ENCODE measurements at places on chromosomes 2 and 18.

DNA sequence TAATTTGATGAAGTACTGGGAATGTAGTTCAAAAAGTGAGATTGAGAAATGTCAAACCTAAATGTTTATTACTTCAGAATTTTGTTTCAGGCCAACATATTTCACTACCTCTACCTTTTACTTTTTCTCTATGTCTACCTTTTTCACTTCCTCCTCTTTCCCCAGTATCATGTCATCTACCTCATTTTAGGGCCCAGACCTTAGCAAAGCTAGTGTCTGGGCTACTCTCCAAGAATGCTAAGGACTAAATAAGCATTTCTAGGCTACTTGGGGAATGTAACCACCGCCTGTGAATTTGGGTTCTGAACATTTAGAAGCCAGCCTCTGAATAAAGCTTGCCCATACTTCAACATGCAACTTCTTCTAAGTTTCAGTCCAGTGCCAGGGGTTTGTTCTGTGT lies 330.4 kb downstream of the SLC4A3 start:
- no peak for DNase-seq

DNA sequence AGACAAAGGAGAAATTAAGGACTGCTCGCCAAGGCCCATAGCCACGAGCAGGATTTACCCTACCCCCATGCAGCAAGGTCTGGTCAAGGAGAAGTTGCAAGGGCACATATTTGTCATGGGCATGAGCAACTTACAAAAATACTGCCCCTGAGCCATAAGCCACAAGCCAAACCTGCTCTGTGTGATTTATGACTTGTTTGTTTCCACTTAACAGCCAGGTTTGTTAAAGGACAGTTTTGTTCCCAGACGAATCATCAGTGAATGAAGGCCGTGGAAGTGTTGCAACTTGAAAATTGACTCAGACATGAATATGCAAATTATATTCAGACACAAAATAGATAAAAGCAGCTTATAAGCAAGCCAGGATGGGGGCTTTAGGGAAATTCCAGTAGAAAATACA lies 31.3 kb upstream of the EVA1A start:
- DNase-seq = no peak

DNA sequence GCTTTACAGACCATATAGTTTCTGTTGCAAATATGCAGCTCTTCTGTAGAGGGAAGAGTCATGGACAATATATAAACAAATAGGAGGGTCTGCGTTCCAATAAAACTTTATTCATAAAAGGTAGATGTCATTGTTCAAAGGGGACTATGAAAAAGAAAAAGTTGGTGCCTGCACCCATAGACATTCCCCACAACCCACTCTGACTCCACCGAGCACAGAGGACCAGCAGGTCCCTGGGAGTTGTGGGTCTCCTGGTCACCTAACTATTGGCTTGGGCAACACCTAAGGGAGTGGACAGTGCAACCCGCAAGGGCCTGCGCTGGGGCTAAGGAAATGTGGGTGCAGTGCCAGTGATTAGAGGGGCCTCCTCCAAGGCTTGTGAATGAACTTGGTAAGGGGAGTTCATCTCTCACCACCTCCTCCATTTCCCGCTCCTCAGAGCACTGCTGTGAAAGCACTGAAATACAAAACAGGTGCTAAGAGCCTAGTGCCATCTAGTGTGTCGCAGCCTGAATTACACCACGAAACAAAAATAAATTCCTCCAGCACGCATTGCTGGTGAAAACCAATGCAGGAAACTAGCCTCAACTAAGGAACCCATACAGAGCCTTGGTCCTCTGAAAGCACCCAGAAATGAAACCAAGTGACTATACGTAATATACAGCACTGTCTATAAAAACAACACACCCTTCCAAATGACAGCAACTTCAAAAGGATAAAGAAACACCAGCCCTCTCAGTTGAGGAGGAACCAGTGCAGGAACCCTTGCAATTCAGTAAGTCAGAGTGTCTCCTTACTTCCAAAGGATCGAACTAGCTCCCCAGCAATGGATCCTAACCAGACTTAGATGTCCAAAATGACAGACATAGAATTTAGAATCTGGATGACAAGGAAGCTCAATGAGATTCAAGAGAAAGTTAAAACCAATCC lies 166.6 kb downstream of the RNF144A start:
- no peak for DNase-seq

GRCh38 chr2:64426183-64426952 lies 27.6 kb upstream of the LGALSL start:
- DNase-seq = no peak

DNA sequence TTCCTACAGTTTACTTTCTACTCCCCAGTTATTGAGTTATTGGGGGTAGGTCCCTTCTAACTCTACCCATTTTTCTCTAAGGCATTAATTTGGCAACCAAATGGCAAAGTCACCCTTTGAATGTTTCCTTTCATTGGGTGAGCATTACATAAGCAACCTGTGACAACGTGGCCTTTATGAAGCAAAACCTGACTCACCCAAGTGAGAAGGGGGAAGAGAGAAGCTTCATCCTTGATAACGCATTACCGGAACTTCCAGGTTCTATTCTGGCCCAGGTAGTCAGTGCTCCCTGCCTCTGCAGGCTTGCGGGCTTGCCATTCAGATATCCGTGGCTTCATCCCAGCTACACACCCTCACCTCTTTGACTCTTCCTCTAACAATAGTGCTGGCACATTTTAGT lies 39.1 kb upstream of the FAM124B start:
- DNase-seq = no peak

- DNase-seq = no peak
Measured at GRCh38 chr2:49490710-49491109, 336.4 kb upstream of the FSHR start.

DNA sequence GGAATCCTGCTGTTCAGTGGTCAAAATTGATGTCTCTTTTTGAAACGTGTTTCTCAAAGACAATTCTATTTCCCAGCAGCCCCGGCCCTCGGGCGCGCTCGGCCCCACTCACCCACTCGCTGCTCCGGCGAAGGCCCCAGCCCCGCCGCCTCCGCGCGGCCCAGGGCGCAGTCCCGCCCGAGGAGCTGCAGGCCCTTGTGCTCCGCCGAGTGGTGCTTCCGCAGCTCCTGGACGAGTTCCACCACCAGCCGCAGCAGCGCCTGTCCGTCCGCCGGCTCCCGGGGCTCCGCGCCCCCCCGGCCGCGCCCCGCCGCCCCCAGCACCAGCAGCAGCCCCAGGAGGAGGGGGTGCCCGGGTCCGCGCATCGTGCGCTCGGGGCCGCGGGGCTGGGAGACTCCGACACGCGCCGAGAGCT lies 413 bp downstream of the ALKAL2 start:
- no peak for DNase-seq

All from stimulated activated CD8-positive, alpha-beta memory T cell treated with anti-CD3 and anti-CD28 coated beads, Interleukin-15, amount 100 ng/mL, for 48 hours (primary cell).